Uterine smooth muscle cell (primary cell): ENCODE measurements at places on chromosomes 6 and 20. TPM values are rescaled to one million over a fixed set of nuclear protein-coding genes. Genes with fewer than 3 reads are reported as not detected.

C6orf15 gene
- not detected in 2 replicates for total RNA-seq

FRK gene
- 0.33 and 0.37 TPM in 2 replicates for total RNA-seq

ZNF334 gene
- 4.8 and 6.9 TPM in 2 replicates for total RNA-seq

PAK5 gene
- not detected in 2 replicates for total RNA-seq

FABP7 gene
- total RNA-seq, result not detected in 2 replicates

KIF25 gene
- not detected in 2 replicates for total RNA-seq

ZNF343 gene
- total RNA-seq, result 12.7 and 14.7 TPM in 2 replicates

BHLHE23 gene
- total RNA-seq, result not detected in 2 replicates

PTCRA gene
- not detected in 2 replicates for total RNA-seq

CGAS gene
- 6.1 and 7.4 TPM in 2 replicates for total RNA-seq

OR2J3 gene
- not detected in 2 replicates for total RNA-seq

COL9A3 gene
- total RNA-seq, result 0.11 and 1.1 TPM in 2 replicates

COL11A2 gene
- total RNA-seq, result 0.11 and 0.12 TPM in 2 replicates

GPX5 gene
- not detected in 2 replicates for total RNA-seq

C6orf163 gene
- total RNA-seq, result 1.00 and 2.1 TPM in 2 replicates

CLPSL2 gene
- total RNA-seq, result not detected in 2 replicates

ZNF391 gene
- 1.7 and 3.0 TPM in 2 replicates for total RNA-seq

CABLES2 gene
- 1.5 and 2.8 TPM in 2 replicates for total RNA-seq
